ENCODE measurements at places on chromosomes 5 and 9. TPM values are rescaled to one million over a fixed set of nuclear protein-coding genes. Genes with fewer than 3 reads are reported as not detected.
A peak's percentile ranks its signal among the peaks of the same experiment; 100 is the strongest.

DNA sequence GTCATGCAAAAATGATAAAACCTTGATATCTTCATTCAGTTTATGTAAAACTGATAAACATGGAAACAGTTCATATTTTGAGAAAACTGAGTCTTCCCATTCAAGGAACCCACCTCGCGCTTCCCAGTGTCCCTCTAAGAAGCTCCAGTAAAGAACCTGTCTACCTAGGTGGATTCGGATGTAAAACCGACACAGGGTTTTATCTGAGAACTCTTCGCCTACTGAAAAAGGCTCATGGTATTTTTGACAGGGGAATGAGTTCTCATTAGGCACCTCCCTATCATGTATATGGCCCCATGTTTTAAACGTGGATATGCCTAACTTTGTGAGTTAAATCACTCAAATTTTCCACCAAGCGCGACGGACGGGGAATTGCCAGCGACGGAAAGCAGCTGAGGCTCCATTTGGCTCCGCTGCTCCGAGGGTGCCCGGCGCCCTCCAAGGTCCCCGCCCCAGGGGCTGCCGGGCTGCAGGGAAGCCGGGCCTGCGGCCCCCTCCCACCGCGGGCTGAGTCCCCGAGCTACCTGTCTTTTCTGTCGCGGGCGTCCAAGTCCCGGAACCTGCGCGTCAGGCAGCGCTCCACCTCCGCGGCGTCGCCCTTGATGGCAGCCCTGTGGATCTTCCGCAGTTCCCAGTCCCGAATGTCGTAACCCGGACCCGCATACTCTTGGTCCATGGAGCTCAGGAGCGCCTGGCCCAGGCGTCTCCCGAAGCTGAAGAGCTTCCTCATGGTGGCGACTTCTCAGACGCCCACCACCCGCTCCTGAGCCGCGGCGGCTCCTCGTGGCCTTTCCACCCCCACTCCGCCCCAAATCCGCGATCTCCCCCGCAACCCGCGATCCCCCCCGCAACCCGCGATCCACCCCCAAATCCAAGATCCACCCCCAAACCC, 594 bp downstream of the ANKRD18A start:
- H3K4me1 ChIP-seq = peaks cover 12% of the 10 kb centered on the region
- no peak overlapping the region for H3K27ac ChIP-seq
- peaks cover 74% of the 10 kb centered on the region for H3K27me3 ChIP-seq
- no peak for DNase-seq
- peak overlapping the region; percentile 86 for H3K4me3 ChIP-seq

CYFIP2 gene
- 82.2 TPM for total RNA-seq

- H3K36me3 ChIP-seq = no peaks in the 10 kb centered on the region
- H3K4me3 ChIP-seq = no peak overlapping the region
- DNase-seq = no peak
- no peaks in the 10 kb centered on the region for H3K27me3 ChIP-seq
- no peak overlapping the region for H3K27ac ChIP-seq
- peaks cover 24% of the 10 kb centered on the region for H3K4me1 ChIP-seq
These were observed 9.4 kb downstream of the RXRA start for GRCh38 chr9:134335486-134336220.

DNA sequence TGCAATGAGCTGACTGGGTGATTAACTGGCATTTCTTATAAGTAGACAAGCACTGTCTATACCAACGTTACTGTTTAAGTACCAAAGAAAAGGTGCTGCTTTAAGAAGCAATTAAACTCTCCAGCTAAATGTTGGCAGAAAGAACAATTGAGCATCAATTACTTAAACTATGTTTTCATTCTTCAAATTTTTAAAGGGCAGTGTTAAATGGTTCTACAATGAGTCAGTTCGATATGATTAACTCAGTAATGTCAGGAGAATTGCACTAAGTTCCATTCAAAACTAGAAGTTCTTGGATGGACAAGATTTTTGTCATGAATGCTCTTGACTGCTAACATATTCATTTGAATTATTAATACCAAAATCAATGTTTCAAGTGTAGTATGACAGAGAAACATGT, 593.7 kb downstream of the DNAH5 start:
- H3K4me1 ChIP-seq = no peaks in the 10 kb centered on the region
- H3K27me3 ChIP-seq = no peaks in the 10 kb centered on the region
- no peaks in the 10 kb centered on the region for H3K36me3 ChIP-seq
- H3K27ac ChIP-seq = no peak overlapping the region

DNA sequence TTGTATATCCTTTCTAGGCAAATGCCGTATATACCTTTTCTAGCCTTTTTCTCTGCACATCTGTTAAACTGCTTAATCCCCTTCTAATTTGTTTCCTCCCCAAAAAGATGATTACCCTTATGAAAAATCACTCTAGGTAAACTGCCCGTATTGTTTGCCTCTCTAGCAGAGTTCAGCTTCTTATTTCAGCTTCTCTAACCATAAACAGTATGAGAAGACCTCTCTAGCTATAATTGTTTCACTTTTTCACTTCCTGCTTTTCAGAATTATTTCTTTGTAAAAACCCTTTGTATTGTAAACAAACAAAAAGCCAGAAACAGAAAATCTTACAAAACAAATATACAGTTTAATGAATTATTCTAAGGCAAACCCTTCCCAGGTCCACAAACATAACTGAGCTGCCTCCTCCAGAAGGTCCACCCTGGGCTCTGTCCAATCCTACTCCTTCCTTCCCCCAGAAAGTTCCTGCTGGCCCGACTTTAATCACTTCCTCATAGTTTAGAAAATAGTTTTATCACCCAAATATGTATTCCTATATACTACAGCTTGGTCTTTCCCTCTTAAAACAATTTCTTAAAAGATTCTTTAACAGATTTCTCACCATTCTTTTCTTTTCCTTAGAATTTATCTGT, 158.1 kb downstream of the FGF1 start:
- no peaks in the 10 kb centered on the region for H3K36me3 ChIP-seq
- no peak overlapping the region for H3K27ac ChIP-seq
- peaks cover 29% of the 10 kb centered on the region for H3K4me1 ChIP-seq
- no peak overlapping the region for H3K4me3 ChIP-seq
- DNase-seq = no peak

OBP2B gene
- total RNA-seq = not detected

DNA sequence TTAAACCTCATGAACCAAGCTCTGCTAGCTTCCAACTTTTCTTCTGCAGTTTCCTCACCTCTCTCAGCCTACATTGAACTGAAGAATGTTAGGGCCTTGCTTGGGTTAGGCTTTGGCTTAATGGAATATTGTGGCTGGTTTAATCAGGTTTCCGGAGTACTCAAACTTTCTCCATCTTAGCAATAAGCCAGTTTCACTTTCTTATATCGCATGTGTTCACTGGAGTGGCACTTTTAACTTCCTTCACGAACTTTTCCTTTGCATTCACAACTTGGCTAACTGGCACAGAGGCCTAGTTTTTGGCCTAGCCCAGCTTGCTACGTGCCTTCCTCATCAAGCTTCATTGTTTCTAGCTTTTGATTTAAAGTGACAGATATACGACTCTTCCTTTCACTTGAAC, 81.0 kb upstream of the MAST4 start:
- H3K27ac ChIP-seq = peak overlapping the region; percentile 24
- DNase-seq = no peak
- peaks cover 23% of the 10 kb centered on the region for H3K4me1 ChIP-seq

SLCO4C1 gene
- total RNA-seq = 1.2 TPM

DNA sequence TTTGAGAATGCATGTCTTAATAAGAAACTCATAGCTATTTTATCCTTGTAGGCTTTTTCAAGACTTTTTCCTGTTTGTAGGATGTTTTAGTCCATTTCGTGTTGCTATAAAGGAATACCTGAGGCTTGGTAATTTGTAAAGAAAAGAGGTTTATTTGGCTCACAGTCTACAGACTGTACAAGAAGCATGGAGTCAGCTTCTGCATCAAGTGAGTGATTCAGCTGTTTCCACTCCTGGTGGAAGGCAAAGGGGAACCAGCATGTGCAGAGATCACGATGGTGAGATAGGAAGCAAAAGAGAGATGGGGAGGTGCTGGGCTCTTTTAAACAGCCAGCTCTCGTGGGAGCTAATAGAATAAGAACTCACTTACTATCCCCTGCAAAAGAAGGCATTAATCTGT, 177.3 kb downstream of the ALDH1A1 start:
- H3K36me3 ChIP-seq = no peaks in the 10 kb centered on the region
- H3K4me1 ChIP-seq = peaks cover 9% of the 10 kb centered on the region
- no peak overlapping the region for H3K4me3 ChIP-seq

- H3K4me3 ChIP-seq = no peak overlapping the region
- no peak for DNase-seq
- no peaks in the 10 kb centered on the region for H3K4me1 ChIP-seq
- H3K27me3 ChIP-seq = no peaks in the 10 kb centered on the region
- no peaks in the 10 kb centered on the region for H3K36me3 ChIP-seq
- H3K27ac ChIP-seq = no peak overlapping the region
These were observed 240.5 kb downstream of the GADD45G start for GRCh38 chr9:89845321-89845720.
